GM03348 (cell line): ENCODE measurements at places on chromosomes 16 and 17.

GRCh38 chr16:48409839-48410632 is 24.8 kb upstream of the SIAH1 start:
- peak; percentile 87 for DNase-seq

DNA sequence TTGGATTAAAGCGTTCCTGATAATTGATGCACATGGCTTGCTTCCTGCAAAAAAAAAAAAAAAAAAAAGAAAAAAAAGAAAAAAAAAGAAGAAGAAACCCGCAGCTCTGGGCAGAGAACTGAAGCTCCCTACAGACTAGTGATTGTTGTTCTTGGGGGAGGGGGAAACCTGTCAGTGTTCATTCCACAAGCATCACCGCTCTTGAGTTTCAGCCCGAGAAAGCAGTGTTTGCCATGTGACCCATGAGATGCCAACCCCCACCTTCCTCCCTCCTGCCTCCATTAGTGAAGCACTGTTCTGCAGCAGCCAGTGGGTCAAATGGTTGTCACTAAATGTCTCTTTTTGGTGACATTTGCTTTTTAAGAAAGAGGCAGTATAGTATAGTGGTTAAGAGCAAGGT is 1.7 kb downstream of the USP43 start:
- no peak for DNase-seq

- DNase-seq, result no peak
Measured at GRCh38 chr17:78121801-78122215, 6.7 kb downstream of the TMC6 start.

DNA sequence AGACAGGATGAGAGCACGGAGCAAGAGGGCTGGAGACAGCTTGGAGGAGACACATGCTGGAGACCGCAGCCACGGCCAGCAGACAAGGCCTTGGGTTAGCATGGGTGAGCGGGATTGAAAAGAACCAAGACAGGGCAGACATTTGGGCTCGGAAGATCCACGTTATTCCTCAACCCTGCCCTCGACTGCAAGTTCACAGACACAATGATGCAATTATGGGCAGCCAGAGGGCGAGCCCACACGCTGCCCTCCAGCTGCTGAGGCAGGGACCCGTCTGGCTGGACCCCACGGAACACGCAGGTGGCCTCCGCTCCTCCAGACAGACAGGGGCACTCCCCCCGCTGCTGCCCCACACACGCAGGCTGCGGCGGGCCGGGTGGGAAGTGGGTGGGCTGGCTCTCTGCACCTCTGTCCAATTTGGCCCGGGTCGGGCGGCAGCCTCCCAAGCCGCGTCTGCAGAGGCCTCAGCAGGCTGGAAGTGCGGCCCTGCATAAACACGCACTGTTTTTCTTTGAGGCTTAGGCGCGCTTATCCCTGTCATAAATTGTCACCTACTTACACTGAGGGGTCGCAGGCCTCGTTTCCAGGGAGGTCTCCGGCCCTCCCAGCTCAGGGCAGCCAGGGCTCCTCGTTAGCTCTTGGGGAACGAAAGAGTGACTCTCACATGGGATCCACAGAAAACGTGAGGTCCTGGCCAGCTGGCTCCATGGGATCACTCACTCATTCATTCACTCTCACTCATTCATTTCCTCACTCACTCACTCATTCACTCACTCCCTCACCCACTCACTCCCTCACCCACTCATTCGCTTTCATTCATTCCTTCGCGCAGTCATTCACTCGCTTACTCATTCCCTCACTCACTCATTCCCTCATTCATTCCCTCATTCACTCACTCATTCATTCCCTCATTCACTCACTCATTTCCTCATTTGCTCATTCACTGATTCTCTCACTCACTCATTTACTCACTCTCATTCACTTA is 303.9 kb downstream of the C16orf95 start:
- no peak for DNase-seq

- peak; percentile 93 for DNase-seq
Measured at GRCh38 chr16:29943846-29944799, 17.8 kb upstream of the TMEM219 start.

DNA sequence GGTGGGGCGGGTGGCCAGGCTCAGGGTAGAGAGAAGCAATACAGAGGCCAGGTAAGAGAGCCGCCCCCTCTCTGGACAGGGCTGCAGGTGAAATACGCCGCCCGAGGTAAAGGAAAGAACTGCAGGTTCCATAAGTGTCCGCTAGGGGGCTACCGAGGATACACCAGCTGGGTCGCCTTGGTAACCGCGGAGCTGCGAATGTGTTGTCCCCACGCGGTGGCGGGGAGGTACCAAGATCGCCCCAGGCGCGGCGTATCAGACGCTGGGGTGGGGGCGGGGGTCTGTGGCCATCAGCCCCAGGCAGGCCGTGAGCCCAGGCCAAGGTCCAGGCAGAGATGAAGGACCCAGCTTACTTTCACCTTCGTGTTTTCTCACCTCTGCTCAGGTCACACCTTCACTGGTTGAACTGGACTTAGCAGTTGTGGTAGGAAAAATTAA is 18.4 kb upstream of the ZFP90 start:
- DNase-seq, result peak; percentile 94

- no peak for DNase-seq
Measured at GRCh38 chr17:36942631-36943125, 5.4 kb downstream of the LHX1 start.

GRCh38 chr16:65884018-65884417 is 482.5 kb upstream of the CDH5 start:
- no peak for DNase-seq

DNA sequence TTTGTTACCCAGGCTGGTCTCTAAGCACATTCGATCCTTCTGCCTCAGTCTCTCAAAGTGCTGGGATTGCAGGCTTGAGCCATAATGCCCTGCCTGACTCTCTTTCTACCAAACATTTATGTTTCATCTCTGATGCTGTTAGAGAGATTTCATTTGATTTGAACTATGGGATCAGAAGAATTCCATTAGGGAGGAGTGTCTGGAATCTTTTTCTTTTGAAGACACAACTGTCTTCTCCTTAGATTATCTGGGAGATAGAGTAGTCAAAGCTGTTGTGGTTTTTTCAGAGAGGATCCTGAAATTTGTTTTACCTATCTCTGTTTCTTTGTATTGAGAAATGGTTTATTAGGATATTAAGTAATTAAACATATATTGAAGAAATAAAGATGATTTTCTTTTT is 29.4 kb downstream of the WIPF2 start:
- no peak for DNase-seq

DNA sequence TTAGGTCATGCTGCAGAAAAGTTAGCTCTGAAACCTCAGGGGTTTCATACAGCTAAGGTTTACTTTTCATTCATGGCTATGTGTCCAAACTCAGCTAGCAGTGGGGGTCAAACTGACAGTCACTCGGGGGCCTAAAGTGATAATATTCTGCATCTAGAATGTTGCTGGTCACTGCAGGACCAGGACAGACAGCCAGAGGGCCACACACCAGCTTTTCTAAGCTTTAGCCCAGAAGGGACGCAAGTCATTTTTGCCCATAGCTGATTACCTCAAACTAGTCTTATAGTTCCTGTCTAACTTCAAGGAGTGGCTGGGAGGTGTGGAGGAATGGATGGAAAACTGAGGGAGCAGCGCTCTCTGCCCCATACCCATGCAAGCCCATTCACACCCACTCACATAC is 163.0 kb upstream of the NLRP1 start:
- DNase-seq, result no peak

GRCh38 chr16:17359788-17360390 is 110.9 kb downstream of the XYLT1 start:
- DNase-seq, result peak; percentile 73

DNA sequence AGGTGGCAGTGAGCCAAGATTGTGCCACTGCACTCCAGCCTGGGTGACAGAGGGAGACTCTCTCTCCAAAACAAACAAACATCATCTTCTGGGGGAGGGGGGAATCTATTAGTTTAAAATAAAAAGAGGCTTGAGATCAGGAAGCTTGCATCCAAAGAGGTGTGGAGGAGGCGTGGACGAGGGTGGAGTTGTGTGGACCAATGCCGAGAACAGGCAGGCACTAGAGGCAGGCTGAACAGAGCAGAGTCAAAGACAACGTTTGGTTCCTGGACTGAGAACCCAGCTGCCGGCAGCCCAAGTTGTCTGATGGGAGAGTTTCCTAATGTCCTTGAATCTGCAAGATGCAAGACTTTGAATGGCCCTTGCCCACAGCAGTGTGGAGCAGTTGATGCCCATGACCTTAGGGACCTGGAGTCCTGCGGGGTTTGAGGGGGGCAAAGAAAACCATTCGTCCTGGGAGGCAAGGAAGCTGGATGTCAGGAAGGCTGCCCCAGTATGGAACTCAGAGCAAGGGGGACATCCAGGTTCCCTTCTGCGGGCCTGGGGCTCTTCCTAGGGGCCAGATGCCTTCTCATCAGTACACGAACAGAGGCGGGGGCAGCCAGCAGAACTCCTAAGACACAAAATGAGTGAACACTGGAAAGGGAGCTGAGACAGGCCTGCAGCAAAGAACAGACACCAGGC is 9.2 kb downstream of the TBC1D16 start:
- no peak for DNase-seq

DNA sequence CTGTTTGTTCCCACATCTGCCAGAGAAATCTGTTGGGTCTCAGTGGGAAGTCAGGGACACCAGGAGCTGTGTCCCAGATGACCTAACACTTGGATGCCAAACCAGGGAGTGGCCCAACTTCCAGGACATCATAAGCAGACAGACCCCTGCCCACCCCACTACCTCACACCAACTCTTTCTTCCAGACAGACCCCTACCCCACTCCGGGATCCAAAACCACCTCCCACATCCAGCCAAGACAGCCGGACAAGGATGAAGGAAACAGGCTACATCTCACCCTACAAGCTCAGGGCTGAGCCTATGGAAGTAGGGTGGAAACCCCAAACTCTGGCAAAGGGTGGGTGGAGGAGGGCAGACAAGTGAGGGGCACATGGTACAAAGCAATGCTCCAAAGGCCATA is 3.6 kb downstream of the HDAC5 start:
- DNase-seq, result no peak

GRCh38 chr16:75261590-75262078 is 10.2 kb upstream of the BCAR1 start:
- DNase-seq, result no peak

DNA sequence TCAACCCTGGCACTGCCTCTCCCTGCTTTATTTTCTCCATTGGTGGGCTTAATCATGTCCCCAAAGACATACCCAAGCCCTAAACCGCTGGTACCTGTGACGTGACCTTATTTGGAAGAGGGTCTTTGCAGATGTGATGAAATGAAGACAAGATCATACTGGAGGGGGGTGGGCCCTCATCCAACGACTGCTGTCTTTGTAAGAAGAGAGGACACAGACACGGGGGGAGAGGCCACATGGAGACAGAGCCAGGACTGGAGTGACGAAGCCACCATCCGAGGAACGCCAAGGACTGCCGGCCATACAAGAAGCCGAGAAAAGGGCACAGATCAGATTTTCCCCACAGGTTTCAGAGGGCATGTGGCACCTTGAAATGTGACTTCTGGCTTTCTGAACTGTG is 62.5 kb downstream of the C16orf95 start:
- DNase-seq, result no peak

- DNase-seq, result no peak
Measured at GRCh38 chr16:57497121-57497520, 10.8 kb upstream of the DOK4 start.

DNA sequence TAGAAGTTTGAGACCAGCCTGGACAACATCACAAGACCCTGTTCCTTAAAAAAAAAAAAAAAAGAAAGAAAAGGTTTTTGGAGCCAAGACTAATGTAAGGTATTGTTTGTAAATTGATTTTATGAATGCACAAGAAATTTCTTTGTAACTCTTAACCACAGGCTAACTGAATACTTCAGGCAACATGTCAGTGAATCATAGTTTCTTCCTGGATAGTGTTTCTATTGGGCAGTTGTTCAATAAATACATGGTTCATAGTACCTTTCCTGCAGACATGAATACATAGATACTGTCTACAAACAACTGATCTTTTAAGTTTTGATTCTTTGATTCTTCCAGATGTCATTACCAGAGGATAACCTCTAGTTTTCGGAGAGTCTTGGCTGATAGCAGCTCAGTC is 11.6 kb downstream of the DDX42 start:
- DNase-seq, result peak; percentile 64

DNA sequence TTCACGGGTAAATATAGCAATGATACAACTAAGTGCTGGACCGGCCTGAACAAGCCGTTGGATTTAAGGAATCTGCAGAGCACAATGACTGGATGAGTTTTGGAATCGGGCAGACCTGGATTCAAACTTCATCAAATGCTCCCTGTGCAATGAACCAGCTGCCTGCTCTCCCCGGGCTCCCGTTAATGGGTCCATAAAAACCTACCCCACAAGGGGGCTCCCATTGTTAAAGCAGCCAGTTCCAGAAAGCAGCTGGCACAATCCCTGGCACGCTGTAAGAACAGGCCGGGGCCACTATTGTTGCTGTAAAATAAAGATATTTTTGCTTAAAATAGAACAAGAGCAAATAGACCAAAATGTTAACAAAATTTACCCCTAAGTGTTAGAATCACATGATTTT is 131.9 kb downstream of the C16orf95 start:
- DNase-seq, result no peak

DNA sequence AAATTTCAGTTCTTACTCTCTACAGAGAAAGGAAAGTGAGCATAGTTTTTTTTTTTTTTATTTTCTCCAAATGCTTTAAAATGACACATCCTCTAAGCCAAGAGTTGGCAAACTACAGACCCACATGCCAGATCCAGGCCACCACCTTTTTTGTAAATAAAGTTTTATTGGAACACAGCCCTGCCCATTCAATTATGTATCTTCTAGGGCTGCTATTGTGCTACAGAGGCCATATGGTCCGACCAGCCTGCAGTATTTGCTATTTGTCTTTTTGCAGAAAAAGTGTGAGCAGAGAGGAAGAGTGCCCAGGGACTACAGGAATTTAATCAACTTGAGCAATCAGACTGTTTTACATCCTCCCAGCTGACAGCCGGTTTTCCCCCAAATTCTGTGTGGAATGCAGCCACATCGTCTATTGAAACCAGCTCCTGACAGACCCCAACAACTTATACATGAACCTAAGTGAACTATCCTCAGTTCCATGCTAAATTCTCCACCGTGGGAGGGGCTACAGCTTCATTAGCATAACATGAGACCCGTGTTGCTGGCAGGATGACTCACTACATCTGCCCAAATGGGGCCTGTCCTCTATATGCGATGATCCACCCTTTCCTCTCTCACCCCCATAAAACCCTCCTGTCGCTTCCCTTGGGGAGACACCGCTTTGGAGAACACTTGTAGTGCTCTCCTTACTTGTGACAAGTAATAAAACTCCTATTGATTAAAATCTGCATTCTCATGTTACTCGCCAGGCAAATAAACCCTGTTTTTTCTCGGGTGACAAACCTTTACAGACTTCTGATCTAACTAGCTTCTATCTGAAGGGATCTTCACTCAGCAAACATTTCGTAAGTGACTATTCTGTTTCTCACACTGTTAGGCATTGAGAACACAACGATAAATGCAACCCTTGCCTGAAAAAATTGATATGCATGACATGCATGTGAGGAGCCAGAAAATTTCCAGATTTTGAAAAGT is 149.4 kb upstream of the HS3ST3A1 start:
- no peak for DNase-seq
